Stimulated activated CD4-positive, alpha-beta T cell treated with anti-CD3 and anti-CD28 coated beads, Interleukin-4, amount 100 ng/mL, for 4 hours (primary cell): ENCODE measurements at places on chromosomes 3 and 15.
A peak's percentile ranks its signal among the peaks of the same experiment; 100 is the strongest.

DNA sequence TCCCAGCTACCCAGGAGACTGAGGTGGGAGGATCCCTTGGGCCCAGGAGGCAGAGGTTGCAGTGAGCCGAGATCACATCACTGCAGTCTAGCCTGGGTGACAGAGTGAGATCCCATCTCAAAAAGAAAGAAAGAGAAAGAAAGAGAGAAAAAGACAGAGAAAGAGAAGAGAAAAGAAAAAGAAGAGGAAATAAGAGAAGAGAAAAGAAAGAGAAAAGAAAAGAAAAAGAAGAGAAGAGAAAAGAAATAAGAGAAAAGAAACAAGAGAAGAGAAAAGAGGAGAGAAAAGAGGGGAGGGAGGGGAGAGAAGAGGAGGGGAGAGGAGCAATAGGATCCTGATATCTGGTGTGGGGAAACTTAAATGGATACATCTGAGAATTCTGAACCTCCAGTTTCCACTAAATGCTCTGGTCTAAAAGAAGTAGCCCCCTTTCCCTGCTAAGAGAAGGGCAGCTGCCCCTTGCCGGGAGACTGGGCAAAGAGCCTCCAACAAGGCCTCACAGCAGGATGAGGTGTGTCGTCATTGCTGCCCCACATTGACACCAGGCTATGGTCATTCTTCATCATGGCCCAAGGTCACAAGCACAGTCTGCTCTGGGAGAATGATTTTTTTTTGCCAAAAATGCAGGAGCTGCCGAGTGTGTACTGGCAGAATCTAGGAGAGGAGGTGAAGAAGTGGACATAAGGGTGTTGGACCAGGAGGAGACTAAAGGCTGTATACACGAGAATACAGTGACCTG lies 21.1 kb upstream of the COMMD4 start:
- no peak for DNase-seq

DNA sequence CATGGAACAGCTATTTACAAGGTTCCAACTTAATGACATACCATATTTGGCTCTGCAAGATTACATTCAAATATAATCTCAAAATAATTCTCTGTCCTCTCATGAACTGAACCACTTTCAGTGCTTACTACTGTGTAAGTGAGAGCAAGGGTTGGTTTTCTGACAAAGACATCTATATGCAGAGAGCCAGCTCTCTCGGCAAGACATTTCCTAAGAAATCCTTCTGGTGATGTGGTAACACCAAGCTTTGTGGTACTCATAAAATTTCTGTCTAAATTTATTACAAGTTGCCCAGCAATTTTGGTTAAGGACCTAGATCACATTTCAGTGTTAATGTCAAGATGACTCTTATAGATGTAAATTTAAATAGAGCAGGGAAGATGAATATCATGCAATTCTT lies 184.9 kb downstream of the GAP43 start:
- DNase-seq: no peak

DNA sequence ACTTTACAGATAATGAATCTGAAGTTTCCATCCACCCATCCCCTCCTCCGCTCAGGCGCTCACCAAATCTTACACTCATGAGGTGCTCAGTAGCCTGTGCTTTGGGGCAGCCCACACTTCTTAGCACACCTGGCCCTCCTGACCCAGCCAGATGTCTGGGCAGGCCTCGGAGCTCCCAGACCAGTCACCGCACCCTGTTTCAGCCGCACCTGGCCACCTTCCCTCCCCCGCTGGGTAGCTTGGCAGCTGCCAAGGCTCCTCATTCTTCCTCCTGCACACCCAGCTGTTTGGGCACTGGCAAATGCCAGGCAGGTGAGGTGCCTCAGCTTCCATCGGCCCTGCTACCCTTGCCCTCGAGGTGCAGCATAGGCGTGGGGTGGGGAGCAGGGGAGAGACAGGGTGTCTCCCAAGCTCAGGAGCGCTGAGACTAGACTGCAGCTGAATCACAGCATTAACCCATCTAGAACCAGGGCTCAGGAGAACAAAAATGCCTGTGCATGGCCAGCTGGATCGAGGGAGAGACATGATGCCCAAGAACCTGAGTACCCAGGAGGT lies 45.8 kb downstream of the CDC25A start:
- no peak for DNase-seq

DNA sequence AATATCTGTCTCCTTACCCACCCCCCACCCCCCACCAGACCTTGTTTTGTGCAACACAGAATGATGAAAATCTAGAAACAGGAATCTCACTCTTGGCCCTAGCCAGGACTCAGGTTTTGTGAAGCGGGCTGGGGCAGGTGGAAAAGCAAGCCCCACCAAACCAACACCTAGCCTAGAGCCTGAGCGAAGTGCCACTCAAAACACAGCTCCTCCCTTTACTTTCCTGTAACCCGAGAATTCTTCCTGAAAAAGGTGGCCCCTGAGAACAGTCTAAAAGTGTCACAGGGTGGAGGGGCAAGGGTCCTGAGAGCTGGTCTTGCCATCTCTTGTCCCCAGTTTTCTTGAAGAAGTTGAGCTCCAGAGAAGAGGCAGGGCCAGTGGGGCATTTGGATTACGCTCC lies 17.4 kb upstream of the RPUSD3 start:
- no peak for DNase-seq

DNA sequence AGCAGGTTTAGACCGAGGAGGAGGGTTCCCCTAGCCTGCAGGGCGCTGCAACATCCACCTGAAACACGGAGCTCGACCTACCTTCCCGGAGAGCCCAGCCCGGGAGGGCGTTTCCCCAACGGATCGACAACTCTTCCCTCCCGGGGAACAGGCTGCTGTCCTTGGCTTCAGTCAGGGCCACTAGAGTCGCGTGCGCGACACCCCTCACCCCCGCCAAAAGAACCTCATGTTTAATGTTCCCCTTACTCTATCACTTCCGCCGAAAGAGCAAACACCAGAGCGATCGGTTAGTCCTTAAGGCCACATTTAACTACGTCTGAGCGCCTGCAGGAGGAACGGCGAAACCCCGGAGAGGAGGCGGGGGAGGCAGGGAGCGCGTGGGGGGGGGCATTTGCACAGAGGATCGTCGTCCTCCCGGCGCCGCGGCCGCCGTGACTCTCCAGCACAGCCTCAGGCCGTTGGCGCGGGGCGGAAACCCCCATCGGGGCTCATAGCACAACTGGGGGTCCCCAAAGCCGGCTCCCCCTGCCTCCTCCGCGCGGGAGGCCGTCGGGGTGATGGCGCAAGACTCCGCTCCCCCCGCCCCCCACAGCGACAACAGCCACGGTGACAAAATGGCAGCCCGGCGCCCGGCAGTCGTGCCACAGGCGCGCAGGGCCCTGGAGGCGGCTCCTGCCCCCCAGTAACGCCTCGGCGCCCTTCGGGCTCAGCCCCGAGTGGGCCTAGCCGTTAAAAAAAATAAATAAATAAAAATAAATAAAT lies 3.2 kb downstream of the ANP32A start:
- peak; percentile 72 for DNase-seq

- no peak for DNase-seq
These were observed 47.2 kb upstream of the IQSEC1 start for GRCh38 chr3:13120289-13120927.

- no peak for DNase-seq
These were observed 26.8 kb upstream of the NR2C2 start for GRCh38 chr3:14920536-14920935.

DNA sequence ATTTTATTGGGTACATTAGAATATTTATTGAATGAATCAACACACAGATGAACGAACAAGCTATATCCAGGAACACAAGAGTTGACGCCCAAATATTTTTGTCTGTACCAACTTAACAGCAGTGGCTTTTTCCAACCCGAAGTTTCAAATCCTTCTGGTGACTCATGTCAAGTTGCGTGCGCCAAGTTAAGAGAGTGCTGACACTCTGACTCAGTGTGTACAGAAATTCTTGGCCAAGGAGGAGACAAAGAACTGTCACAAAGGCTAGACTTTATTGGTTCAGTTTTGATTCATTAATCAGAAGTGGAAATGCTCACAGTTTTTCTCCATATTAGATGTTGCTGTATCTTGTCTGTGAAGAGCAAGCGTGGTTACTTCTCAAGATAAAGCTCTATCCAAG lies 59.6 kb upstream of the TSC22D2 start:
- no peak for DNase-seq
